Anterior cingulate cortex (tissue), 58 donors: ENCODE measurements at places on chromosomes 3 and 15.

DNA sequence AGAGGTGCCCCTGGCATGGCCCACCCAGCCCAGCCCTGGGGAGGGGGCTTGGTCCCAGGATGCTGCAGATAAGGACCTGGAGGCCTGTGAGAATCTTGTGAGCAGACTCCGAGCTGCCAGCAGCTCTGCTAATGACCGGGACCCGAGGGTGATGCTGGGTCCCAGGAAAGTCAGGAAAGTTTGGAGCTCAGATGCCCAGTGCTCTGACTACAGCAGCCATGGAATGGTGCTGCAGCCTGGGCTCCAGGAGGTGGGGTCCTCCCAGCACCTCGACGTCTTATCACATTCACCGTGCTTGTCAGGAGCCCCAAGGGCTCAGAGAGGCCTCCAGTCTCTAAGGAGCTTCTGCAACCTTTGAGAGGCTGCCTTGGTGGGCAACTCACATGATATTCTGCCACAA, 34.3 kb upstream of the ADCY5 start:
- DNase-seq: no peak

GRCh38 chr3:11510001-11510340, 133.7 kb downstream of the VGLL4 start:
- no peak for DNase-seq

GRCh38 chr3:99909714-99910495, 92.2 kb downstream of the CMSS1 start:
- DNase-seq: no peak

DNA sequence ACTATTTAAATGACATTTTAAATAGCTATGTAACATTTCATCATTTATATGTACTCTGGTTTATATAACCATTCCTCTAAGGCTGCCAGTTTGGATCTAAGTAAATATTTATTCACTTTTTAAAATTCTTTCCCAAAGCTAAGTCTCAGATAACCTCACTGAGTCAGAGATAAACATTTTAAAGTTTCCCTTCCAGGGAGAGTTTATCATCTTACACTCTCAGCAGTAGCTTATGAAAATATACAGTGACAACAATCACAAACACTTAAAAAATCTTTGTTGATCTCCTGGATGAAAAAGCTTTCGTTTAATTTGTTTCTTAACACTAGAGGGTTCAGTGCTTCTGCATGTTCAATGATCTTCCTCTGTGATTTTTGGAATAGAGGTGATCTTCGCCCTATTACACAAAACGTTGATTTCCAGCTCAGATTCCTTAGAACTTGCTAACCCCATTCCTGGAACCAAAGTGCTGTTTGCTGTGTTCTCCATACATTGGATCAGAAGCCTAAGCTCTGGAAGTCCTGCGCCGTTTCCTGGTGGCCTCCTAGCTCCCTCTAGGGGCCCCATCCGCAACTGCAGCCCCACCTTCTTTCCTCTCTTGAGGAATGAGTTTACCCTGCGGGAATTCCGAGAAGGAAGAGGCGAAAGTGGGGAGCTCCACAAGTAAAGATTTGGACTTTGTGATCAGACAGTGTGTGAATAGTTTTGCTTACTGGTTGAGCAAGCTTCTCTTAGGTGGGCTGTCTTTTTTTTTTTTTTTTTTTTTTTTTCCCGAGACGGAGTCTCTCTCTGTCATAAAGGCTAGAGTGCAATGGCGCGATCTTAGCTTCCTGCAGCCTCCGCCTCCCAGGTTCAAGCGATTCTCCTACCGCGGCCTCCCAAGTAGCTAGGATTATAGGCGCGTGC, 29.3 kb upstream of the SACM1L start:
- DNase-seq: peak; percentile 27

DNA sequence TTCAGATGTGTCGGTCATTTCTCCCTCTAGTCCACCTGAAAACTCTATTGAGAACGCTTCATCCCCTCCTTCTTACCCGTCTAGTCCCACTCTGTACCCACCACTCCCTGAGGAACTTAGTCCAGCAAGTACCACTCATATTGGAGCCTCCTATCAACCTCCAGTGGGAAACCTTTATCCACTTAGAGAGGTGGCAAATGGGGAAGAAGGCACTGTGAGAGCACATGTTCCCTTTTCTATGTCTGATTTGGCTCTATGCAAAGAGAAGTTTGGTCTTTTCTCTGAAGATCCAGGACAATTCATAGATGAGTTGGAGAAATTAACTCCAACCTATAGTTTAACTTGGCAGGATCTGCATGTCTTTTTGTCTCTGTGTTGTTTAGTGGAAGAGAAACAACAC, 17.0 kb upstream of the RPN1 start:
- DNase-seq: no peak

- DNase-seq: no peak
Observed at GRCh38 chr3:190709351-190709773, 153.1 kb downstream of the GMNC start.

DNA sequence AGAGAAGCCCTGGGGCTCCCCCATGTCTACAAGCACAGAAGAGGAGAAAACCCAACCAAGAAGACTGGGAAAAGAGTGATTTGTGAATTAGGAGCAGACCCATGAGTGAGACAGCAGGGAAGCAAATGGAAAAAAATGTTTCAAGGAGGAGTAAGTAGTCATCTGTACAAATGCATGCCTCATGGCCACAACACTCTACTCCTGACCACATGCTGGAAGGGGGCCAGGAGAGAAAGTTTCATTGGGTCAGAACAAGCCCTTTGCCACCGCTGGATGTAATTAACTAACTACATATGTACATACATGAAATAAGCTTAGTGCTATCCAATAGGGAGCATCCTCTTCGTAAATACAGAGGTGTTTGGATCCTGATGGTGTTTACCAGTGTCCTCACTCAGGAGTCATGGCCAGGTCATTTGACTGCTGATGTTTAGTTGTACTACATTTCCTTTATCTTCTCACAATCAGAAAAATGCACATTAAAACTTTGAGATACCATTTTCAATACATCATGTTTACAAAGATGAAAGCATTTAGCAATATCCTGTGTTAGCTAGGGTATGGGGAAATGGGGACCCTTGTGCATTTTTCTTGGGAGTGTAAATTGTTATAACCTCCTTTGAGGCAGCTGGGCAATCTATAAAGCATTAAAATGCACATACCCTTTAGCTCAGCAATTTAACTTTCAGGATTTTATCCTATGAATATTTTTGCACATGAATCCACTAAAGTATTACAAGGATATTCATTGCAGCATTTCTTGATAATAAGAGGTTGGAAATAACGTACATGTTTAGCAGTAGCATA, 27.1 kb downstream of the CLRN1 start:
- DNase-seq: no peak
